ENCODE measurements at places on chromosomes 1 and 21.
A peak's percentile ranks its signal among the peaks of the same experiment; 100 is the strongest.

GRCh38 chr1:9239622-9240401, 5.2 kb downstream of the H6PD start:
- DNase-seq, result no peak

DNA sequence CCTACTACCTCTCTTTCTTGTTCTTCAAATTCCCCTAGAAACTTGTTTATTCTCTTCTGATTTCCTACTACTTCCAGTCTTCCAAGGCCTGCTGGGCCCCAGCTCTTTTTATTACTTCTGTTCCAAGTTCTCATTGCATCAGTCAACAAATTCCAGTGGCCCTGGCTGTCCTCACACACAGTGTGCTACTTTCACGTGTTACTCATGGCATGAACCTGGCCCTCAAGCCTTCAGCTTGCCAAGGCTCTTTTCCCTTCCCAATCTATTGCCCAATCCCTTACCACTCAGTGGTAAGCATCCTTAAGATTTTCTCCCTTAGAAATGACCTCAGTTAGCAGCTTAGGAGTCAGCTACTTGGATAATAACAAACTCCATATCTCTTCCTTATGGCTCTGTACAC, 613.5 kb downstream of the LMO4 start:
- no peak for DNase-seq

DNA sequence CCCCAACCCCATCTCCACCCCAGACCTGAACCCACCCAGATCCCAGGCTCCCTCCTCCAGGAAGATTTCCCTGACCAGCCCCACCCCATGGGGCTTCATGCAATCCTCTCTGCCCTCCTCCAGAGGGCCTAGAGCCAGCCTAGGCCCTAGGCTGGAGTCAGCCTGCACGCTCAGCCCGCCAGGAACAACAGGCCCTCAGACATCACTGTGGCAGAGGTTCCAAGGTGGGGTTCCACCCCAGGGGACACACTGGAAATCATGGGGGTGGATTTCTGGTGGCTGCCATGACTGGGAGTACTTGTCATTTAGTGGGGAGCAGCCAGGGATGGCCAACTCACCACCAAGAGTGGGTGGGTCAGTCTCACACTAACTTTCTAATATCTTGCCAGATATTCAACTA, 122.0 kb downstream of the GLIS1 start:
- DNase-seq, result no peak

DNA sequence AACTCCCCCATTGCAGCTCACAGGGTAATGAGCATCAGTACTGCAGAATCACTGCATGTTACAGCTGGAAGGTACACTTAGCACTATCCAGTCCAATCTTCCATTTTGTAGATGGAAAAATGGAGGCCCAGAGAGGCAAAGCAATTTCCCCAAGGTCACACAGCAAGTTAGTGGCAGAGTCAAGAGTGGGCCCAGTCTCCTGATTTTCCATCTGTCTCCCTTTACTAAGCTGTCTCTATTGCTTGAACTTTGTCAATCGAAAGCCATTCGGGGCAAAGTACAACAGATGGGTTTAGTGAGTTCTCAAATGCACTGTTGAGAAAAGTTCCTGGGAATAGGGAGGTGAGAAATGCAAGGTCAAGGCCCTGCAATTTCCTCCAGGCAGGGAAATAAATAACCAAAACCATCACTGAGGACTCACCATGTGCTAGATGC, 50.4 kb upstream of the IFFO2 start:
- DNase-seq, result no peak

DNA sequence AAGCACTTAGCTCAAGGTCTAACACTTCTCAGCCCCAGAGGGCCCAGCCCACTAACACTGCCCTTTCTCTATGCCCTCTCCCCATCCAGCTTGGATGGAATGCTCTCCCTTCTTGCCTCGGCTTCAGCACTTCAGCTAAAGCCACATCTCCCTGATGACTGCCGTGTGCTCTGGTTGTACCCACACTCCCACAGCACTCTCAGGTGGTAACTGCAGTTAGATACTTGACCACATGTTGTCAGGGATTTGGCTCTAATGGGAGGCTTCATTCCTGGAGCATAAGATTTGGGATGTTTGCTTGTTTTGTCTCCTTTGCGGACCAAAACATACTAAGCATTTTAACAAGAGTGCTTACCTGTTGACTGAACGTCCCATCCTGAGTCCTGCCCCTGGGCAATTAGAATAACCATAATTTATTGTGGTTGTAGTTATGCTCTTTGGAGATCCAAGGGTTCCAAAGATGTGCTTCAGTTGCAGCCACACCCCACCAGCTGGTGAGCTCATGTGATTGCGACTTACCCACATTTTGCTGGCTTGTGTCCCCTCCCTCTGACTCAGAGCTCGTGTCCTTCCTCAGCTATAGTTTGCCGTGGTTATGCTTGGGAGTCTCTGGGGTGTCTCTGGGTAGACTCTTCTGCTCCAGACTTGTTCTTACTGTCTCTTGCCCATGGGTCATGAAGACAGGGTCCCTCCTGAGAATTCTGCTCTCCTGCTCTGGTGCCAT, 7.7 kb upstream of the SLC26A9 start:
- peak; percentile 25 for DNase-seq

DNA sequence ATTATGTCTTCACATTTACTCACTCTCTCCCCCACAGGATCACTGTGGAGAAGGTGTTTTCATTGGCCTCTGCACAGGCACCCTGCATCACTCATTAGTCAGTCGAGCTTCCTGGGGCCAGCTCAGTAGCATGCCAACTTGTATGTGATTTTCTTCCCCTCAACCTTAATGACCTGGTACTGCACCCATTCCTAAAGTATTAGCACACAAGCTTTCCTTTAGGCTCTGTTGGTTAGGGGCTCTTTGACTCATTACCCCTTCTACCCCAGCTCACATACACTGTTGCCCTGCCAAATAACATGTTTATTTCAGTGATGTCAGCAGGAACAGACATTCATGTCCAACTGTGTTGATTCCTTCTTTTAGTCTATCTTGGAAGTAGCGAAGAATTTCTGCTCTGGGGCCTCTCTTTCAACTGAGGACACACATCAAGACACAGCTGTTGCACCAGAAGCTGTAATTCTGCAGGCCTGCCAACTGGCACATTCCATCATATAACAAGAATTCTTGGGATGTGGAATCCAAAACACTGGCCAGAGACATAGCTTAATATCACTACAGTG, 603.5 kb upstream of the ADAMTS5 start:
- DNase-seq, result no peak

- DNase-seq, result no peak
Measured at GRCh38 chr1:162223488-162223887, 153.2 kb downstream of the SPATA46 start.

GRCh38 chr21:24832961-24833360, 774.3 kb downstream of the MRPL39 start:
- DNase-seq, result no peak

GRCh38 chr1:167905671-167906070, 8.3 kb downstream of the ADCY10 start:
- no peak for DNase-seq

GRCh38 chr1:164563721-164564360, 4.9 kb downstream of the PBX1 start:
- DNase-seq, result no peak

GRCh38 chr1:22414244-22414751, 37.4 kb upstream of the ZBTB40 start:
- DNase-seq, result no peak

DNA sequence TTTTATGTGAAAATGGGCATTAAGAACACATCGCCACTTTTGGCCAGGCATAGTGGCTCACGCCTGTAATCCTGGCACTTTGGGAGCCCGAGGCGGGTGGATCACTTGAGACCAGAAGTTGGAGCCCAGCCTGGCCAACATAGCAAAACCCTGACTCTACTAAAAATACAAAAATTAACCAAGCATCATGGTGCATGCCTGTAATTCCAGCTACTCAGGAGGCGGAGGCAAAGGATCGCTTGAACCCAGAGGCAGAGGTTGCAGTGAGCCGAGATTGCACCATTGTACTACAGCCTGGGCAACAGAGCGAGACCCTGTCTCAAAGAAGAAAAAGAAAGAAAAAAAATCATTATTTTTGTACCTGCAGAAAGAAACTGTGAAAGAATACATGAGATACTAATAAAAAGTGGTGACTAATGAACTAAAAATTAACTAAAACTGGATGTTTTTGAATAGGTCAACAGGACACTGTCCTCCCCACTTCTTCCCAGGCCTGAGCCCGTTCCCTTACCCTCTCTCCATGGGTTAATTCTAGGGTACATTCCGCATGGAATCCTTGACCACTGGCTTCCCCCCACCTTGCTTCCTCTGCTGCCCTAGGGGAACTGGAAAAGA, 8.3 kb upstream of the TINAGL1 start:
- DNase-seq, result no peak

- peak; percentile 21 for DNase-seq
Measured at GRCh38 chr1:86912281-86912900, 1.5 kb downstream of the SELENOF start.

DNA sequence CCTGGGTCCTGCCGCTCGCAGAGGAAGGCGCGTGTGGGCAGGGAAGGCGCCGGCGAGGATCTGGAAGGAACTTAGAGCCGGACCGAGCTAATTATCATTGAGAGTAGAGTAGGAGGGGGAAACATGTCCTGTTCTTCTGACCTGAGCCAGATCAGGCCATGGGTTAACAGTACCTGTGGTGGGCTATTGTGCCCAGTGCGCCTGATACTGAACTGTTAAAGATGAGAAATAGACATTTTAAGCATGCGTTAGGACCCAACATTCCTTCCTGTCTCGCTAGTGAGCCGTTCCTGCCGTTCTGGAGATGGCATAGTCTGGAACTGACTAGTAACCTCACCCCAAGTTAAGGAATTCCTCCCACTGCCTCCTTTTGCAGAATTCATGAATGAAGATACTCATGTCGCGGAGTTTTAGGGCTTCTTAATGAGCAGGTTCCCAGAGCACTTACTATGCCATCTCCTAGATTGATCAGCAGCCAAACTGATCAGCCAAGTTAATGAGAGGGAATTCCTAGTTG, 870 bp downstream of the STRIP1 start:
- no peak for DNase-seq

DNA sequence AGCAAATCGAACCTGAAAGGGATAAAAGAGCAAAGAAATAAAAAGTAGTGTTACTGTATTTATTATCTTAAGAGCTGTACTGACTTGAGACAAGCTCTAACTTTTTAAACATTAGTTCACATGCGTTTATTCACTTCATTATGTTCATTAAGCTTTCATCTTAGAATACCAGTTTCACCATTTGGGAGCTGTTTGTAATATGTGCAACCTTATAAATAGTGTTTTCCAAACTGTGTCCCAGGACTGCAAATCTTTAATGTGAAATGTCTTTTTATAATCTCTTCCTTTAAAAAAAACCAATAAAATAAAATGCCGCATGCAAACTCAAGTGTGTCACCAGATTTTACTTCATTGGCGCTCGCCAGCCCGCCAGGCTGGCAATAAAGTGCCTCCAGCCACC, 28.3 kb downstream of the LGALS8 start:
- no peak for DNase-seq

- DNase-seq, result no peak
Measured at GRCh38 chr1:117563492-117563875, 42.4 kb upstream of the TENT5C start.

DNA sequence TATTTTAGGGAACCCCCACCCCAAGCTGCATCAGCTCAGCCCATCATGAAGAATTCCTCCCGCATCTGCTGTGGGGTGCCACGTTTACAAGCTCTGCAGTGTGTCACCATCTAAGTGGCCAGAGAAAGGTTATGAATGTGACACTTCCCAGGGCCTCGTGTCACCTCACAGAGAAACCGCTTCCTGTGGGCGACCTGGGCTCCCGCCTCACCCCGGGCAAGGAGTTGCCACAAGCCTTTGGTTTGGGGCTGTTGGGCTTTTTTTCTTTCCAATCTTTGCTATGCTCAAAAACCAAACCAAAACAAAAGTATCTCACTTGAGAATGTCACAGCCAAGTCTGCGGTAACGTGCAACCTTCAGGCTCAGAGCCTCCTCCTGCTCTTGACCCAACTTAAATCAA, 82.1 kb upstream of the ARHGEF16 start:
- no peak for DNase-seq

- no peak for DNase-seq
Measured at GRCh38 chr1:200901796-200902444, 7.2 kb downstream of the INAVA start.

DNA sequence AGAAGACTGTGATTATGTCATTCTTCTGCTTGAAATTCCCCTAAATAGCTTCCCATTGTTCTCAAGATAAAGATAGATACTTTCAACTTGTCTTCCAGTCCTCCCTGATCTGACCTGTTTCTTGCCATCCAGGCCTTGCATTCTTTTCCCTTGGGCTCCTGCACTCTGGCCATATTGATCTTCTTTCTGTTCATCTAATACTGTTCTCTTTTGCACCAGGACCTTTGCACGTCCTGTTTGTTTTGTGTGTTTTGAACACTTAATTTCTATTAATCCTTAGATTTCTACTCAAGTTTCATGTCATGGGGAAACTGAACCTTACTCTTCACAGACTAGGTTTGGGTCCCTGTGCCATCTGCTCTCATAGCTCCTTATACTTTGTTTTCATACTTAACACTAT, 65.1 kb downstream of the MAGI3 start:
- DNase-seq, result no peak

GRCh38 chr1:169946206-169946605, 52.5 kb upstream of the SCYL3 start:
- DNase-seq, result no peak

DNA sequence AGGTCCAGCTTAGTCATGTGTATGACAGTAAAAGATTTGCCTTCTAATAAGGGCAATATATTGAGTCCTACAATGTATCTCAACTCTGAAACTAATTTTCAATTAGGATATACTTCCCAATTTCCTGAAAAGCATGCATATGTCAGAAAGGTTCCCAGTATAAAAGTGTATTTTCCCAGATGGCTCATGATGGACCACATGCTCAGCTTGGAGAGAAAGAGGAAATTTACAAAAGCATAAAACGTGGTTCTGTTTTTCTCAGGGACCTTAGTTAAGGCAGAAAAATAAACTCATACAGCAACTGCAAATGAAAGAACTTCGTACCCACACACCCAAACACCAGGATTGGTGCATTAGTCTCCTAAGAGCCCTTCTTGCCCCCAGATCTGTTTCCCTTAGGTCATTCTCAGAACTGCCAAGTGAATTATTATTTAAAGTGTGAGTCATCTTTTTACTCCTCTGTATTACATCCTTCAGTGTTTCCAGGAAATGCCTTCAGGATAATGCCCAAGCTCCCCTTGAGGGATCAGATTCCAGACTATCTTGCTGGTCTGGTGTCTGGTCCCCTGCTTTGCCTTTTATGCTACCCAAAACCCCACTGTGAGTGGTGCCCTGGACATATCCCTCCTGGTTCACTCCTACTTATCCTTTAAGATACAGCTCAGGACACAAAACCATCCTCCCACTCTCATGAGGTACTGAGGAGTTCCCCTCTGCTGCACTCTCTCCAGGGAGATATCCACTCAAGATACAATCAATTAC, 57.4 kb downstream of the SSX2IP start:
- no peak for DNase-seq
